ENCODE measurements at places on chromosomes 1 and 21.

DNA sequence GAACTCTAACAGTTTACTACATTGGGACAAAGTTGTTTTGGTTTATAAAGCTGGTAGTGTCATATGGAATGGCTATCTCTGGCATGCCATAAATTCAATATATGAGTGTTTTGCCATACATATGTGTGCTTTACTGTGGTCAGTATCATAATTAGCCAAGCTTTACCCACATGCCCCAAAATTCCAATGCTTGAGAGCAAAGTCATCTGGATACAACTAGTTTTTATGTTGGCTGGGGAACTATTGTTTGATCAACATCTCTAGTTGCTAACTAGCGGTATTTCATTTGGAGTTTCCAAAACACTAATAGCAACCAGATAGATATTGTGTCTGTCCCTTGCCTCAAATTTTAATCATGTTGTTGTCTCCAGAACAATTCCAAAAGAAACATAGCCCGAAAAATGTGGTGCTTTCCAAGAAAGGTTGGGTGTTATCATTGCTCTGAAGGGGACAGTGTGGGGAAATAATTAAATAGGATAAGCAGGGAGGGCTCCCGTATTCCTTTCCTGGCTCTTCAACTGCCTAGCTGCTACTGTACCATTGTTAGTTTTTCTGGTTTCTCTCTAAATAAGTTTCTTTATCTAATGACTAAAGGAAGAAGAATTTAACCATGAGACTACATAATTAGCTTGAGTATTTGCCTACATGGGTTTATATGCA is 136.1 kb downstream of the TGFB2 start:
- DNase-seq, result no peak

- DNase-seq, result no peak
Measured at GRCh38 chr1:48266576-48266975, 44.1 kb downstream of the SLC5A9 start.

DNA sequence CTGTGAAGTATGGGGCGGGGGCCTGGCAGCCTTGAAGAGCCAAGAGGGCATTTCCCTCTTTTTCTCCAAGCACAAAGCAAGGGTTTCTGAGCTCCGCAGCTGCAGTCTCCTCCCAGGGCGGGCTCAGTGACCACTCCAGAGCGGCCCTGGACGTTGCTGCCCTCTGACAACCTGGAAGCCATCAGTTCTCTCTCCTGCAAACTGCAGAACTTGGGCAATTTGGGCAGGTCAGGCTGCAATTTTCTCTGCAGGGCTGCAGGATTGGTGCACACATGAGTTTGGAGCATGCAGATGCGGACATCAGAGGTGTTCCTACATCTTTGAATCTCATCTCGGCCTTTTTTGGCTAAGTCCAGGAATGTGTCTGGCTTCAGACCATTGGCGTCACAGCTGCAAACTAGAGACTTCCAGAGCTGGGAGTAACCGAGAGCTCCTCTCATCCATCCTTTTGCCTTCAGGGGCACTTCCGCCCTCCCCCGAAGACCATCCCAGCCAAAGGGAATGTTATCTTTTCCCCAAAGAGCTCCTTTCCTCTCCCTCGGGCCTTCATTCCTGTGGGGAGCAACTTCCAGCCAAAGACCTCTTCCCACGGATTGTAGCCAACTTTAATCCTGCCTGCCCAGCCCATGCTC is 139.6 kb upstream of the WNT4 start:
- DNase-seq, result no peak

- no peak for DNase-seq
Measured at GRCh38 chr1:64405833-64406232, 64.1 kb upstream of the CACHD1 start.

DNA sequence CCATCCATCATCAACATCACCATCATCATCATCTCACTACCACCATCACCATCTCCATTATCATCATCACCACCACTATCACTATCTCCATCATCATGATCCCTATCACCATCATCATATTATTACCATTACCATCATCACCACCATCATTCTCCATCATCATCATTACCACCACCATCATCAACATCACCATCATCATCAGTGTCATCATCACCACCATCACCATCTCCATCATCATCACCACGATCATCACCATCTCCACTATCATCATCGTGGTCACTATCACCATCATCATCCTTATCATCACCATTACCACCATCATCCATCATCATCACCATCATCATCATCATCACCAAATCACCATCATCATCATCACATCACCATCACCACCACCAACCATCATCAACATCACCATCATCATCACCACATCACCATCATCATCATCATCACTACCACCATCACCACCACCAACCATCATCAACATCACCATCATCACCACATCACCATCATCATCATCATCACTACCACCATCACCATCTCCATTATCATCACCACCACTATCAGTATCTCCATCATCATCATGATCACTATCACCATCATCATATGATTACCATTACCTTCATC is 202.1 kb upstream of the VAMP3 start:
- DNase-seq, result no peak

DNA sequence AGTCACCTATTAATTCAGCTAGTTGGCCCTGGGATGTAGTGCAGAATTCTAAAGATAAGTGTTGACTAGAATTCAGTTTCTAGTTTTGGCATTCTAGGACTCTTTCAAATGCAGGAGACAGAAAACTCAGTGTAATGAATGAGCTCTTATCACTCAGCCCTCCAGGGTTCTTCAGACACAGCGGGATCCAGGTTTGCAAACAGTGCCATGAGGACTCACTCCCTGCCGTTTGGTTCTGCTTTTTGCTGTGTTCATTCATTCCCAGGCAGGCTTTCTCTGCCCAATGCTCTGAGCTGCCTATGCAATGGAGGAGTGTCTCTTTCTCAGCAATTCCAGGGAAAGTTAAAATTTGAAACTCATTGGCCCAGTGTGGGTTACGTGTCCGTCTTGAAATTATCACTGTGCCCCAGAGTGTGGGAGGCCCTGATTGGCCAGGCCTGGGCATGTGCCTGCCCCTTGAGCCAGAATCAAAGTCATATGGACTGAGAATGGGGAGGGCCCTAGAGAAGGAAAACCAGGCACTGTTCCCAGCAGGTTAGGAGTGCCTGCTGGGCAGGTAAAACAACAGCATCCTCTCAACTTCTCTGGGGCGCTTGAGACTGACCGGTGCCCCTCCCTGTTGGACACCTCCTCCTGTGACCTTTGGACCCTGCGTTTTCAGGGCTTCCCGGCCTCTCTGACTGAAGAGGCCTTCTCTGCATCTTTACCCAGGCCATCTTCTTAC is 43.4 kb downstream of the TMEM51 start:
- no peak for DNase-seq

GRCh38 chr1:27301582-27302199 is 20.3 kb upstream of the TMEM222 start:
- DNase-seq, result no peak

DNA sequence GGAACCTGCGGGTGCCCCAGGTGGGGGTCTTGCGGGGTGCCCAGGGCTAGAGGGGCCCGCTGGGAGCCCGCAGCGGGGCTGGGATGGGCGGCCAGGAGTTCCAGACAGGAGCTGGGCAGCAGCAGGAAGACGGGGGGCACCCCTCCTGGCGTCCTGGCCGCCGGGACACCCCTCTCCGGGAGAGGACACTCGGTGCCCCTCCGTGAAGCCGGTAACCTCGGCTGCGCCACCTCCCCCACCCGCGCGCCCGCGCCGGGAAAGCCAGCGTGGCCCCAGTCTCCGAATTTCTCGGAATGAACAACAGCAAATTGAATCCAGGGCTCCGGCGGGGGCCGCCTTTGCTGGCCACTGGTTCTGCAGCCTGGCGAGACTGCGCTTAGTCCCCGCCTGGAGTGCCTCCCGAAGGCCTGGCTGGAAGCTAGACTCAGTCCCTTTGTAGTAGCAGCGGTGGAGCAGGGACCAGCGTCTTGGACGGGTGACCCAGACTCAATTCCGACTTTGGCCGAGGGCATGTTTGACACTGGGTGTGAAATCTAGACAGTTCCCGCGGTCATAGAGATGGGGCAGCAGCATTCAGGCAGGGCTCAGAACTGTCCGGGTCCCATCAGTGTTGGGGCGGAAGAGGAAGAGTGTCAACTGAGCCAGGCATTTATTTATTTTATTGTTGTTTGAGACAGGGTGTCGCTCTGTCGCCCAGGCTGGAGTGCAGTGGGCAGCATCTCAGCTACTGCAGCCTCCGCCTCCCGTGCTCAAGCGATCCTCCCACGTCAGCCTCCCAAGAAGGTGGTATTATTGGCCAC is 773 bp downstream of the IFNGR2 start:
- DNase-seq, result no peak

DNA sequence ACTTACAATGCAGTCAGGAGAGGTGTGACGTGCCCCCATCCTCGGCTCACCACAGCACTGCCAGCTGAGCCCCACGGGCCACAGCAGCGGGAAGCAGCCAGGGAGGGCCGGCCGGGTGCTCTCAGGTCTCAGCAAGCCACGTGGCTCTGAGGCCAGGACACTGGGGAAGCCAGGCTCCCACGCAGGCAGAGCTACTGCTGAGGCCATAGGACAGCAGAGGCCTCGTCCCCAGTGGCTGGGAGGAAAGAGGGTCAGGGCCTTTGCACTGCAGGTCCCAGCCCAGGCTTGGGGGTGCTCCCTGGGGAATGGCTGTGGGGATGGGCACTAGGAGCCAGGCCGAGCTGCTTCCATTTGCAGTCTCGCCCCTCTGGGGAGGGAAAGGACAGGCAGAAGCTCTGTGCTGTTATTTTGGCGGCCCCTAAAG is 5.8 kb downstream of the LRRC47 start:
- DNase-seq, result no peak

DNA sequence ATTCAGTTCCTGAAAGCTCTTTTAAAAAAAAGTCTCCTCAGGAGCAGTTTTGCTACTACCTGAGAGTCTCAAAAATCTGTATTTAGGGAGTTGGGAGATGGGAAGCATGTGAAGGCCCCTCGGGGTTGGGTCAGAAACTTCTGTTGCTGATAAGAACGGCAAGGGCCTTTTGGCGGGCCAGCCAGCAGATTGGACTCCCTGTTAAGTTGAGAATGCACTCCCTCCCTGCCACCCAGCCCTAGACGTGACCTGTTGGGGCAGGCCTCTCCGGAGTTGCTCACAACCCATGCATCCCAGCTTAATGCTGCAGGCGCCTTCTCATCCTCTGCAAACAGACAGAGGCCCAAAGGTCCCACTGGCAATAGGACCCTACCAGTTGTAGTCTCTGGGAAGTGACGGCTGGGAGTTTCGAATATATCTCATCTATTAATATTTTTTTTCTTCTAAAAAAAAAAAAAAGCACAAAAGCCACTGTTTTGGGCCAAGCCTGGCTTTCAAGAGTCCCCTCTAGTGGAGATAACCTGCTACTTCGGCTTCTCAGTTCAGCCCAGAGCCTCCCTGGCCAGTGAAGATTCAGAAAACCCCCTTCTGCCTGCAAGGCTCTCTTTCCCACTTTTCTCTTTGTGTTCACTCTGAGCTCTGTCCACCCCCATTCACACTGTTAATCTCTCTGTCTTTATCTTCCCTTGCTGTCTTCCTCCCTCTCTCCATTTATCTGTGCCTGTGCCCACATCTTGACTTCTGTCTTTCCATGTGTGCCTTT is 5.3 kb downstream of the PLXNA2 start:
- DNase-seq, result no peak

- DNase-seq, result no peak
Measured at GRCh38 chr1:154772056-154772455, 98.0 kb downstream of the KCNN3 start.

DNA sequence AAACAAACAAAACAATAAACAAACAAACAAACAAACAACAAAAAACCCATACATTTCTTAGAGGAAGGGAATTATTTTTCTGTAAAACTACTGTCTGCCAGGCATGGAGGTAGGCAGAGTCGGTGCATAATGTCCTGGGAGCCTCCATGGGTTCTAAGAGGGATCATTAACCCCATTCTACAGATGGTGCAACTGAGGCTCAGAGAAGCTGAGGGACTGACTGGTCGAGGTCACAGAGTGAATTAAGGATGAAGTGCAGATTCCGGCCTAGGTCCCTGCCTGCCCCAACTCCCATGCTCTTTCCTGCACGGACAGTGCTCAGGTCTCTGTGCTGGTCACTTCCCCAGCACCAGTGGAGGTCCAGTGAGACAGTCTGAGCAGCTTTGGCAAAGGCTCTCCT is 15.8 kb upstream of the WNT4 start:
- DNase-seq, result no peak

DNA sequence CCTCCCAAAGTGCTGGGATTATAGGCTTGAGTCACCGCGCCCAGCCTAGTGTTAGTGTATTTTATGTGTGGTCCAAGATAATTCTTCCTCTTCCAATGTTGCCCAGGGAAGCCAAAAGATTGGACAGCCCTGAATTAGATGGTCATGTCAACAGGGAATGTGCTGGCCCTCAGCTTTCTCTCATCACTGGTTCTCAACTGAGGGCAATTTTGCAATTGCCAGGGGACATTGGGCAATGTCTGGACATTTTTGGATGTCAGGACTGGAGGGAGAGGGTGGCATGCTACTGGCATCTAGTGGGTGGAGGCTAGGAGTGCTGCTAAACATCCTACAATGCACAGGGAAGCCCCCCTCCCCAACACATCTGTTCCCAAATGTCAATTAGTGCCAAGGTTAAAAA is 95.0 kb downstream of the LAMC2 start:
- DNase-seq, result no peak

DNA sequence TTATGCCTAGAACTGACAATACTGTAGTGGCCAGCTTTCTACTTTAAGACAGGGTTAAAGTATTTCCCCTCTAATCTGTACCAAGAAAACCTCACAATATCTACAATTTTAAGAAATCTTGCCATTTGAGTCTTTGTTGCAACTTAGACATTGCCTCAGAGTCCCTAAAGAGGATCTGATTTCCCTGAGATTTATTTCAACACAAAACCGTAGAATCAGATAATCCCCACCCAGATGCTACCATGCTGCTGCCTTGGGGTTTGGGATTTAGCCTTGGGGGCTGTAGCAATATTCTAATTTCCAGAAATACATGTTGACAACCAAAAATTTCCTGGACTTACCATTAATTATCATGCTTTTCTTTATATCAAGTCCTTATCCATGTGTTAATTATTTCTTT is 50.3 kb upstream of the DENND1B start:
- no peak for DNase-seq

DNA sequence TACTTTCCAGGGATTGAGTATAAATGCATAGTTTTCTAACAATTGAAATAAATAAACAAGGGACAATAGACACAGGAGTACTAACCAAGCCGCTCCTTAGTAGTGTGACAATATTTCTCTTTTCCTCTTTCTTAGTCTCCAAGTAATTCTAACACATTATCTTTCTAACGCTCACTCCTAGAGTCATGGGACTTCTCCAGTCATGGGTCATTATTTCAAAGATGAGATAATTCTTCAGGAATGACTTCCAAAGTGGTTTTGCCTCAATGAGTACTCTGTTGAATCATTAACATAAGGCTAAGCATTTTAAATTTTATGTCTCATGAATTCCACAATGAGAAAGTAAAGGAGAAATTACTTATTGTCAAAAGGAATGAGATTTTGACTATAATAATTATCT is 605.8 kb upstream of the ADAMTS5 start:
- DNase-seq, result no peak

GRCh38 chr1:94182191-94182590 is 55.2 kb downstream of the ARHGAP29 start:
- DNase-seq, result no peak

- DNase-seq, result no peak
Measured at GRCh38 chr1:159083013-159083412, 6.4 kb upstream of the AIM2 start.

Measured in stimulated activated effector memory CD8-positive, alpha-beta T cell treated with anti-CD3 and anti-CD28 coated beads, Interleukin-12 subunit alpha, Interleukin-12 subunit beta, amount 100 ng/mL, for 72 hours (primary cell).